ENCODE measurements at places on chromosomes 3 and 15.

GRCh38 chr15:98547741-98548138 lies 100.6 kb upstream of the IGF1R start:
- DNase-seq = no peak

DNA sequence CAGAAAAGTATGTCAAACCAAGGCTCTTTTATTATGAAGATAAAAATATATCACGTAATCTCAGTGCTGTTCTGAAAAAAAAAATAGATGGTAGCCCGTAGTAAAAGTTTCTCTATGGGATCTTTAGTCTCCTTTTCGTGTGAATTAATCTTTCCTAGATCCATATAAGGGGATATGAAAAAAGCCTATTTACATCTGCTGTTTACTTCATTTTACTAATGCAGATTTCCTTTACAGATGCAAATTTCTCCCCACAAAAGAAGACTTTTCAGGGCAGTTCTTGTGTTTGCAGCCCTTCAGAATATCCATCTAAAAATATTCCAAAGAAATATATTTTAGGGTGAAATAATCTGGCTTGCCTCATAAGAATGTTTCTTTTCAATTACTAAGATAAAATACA lies 1291.7 kb downstream of the ROBO1 start:
- no peak for DNase-seq

DNA sequence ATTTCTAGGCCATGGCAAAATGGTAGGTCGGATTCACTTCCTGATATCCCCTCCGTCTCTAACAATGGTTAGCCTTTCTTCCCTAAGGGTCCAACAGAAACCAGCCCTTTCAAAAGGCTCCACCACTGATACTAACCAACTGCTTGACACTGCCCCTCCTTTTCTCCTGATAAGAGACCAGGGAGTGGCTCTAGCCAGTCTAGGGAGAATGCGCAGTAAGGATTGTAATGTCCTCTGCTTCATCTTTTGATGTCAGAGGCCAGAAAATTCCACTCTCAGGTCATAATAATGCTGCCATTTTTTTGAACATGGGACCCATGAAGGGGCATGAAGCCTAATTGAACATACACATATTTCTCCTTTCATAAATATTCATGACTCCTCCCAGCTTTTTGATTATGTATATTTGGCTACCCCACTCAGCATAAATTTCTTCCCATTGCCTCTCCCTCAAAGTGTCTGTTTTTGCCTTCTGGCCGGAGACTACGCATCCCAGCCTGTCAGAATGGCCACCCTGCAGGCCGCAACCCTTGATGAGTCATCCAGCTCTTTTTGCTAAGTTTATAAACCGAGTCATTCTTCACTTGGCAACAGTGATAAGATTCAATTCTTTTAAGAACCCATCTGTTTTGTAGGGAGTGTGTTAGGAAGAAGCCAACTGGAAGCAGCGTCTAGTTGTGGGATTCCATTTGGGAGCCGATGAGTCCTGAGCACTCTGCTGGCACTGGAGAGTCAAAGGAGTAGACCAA lies 189.0 kb upstream of the MCTP2 start:
- no peak for DNase-seq

DNA sequence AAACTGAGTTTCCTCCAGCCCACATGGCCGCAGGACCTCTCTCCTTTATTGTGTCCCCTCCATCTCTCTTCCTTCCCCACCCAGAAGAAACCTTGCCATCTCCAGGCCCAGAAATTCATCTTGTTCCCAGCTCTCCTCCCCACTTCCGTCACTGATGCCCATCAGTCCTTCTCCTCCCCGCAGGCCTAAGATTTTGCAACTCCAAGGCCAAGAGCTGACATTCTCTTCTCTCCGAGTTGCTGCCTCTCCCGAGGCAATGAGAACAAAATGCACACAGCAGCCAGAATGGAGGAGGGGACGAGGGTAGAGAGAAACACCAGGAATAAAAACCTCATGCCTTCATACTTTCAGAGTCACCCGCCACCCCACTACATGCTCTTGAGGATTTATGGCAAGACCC lies 526.5 kb upstream of the PROK2 start:
- DNase-seq = no peak

Measured in GM13976 (cell line).